Frontal cortex (tissue), 4 donors: ENCODE measurements at places on chromosomes 16 and 17. TPM values are rescaled to one million over a fixed set of nuclear protein-coding genes. Genes with fewer than 3 reads are reported as not detected.

The PDILT gene
- total RNA-seq: not detected

The LRRC75A gene
- 3.3 TPM for total RNA-seq

The FLOT2 gene
- total RNA-seq: 14.7 TPM

The OSGIN1 gene
- not detected for total RNA-seq

The TNK1 gene
- 0.82 TPM for total RNA-seq

The PDE6G gene
- total RNA-seq: not detected

The WSCD1 gene
- 22.0 TPM for total RNA-seq

The APOBR gene
- under 0.01 TPM for total RNA-seq

DNA sequence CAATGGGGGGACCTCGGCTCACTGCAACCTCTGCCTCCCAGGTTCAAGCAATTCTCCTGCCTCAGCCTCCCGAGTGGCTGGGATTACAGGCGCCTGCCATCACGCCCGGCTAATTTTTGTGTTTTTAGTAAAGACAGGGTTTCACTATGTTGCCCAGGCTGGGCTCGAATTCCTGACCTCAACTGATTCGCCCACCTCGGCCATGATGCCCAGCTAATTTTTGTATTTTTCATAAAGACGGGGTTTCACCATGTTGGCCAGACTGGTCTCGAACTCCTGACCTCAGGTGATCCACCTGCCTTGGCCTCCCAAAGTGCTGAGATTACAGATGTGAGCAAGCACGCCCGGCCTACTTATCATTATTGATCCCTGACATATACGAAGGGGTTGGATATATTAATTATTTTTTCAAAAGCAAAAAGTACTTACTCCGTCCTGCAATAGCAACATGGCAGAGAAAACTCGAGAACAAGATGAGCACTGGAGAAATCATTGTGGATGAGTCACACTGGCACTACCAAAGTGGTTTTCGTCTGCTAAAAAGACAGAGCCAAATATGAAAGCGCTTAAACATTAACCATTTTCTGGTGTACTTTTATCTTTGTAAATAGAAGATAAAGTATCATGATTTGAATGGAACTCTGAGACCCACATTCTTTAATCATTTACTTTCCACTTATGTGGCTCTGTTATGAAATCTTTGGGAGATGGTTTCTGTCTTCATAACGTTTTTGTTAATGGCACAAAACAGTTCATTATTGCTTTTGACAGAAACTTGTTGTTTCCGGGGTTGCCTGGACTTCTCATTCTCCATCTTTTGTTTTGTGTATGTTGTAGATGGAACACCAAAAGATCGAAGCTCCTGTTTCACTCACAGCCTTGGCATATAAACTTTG, at the start of gene APOH:
APOH (minus strand) TSS at position 529 of the 896 bp plus-strand sequence; CDS start at position 493, 36 bp downstream.
- no peak for DNase-seq

- DNase-seq: no peak
These were observed 506.8 kb upstream of the SALL1 start for GRCh38 chr16:51657848-51658247.

DNA sequence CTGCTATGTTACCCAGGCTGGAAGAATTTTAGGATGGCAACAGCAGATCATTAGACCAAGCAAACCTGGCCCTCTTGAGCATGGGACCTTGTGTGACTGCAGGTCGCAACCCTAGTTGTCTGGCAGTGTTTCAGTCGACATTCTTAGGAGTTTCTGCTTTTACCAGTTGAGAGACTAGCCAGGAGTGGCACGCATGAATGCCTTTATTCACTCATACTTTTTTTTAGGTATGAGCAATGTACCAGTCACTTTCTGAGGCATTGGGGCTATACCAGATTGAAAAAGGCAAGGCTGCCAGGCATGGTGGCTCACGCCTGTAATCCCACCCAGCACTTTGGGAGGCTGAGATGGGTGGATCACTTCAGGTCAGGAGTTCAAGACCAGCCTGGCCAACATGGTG, 28.2 kb upstream of the HAS3 start:
- DNase-seq: no peak

- no peak for DNase-seq
These were observed 13.1 kb downstream of the COG4 start for GRCh38 chr16:70510216-70510615.

DNA sequence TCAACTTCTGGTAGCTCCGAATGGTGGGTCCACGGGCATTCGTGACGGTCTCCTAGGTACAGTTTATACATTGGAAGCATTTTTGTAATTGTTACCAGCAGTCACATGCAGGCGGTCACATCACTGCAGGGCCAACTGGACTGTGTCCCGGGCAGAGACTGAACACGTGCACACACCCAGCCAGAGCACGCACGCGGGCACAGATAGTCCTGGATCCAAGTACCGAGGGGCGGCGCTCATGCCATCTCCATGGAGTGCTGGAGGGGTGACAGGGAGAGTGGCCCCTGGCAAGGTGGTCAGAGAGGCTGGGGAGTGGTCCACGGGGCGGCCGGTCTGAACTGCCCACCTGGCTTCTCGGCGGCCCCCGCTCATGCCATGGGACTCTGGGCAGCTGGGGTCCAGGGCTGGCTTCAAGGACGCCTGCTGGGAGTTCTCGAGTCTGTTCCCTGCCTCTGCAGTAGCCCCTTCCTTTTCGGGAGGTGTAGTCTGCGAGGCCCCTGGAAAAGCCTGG, 34.2 kb downstream of the BAIAP2 start:
- DNase-seq: no peak

GRCh38 chr16:73093146-73094144, 45.5 kb upstream of the ZFHX3 start:
- no peak for DNase-seq
